ENCODE measurements at places on chromosomes 3 and 15. TPM values are rescaled to one million over a fixed set of nuclear protein-coding genes. Genes with fewer than 3 reads are reported as not detected.

RAMAC gene
- 41.9 TPM for total RNA-seq

EXD1 gene
- total RNA-seq, result not detected

CMTM7 gene
- total RNA-seq, result 7.5 TPM

DNA sequence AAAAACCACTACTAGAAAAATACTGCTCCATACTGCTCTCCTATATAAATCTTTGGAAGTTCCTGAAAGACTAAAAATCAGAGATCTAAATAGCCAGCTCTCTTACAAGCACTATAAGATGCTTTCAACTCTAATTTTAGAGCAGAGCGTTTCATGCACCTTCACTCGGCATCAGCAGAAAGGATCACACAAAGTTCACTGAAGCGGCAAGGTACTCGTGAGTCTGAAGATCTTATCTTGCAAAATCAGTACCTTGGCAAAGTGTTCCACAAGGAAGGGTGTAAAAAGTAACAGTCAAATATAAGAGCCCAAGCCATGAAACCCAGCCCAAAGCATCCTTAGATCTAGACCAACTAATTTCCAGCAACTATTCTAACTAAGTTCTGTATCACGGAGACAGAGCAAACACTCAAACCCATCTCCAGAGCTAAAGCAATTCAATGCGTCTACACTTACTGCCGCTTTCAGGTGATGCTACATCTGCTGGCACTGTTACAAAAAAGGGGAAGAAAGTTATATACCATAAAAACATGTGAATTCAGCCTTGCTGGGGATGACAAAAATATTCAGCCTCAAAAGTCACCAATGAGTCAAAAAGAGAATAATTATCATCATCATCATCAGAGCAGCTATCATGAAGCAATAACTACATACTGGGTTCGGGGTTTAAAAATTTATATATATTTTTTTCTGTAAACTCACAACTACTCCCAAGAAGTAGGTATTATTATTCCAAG lies 16.3 kb downstream of the VPS39 start:
- DNase-seq, result no peak

DNA sequence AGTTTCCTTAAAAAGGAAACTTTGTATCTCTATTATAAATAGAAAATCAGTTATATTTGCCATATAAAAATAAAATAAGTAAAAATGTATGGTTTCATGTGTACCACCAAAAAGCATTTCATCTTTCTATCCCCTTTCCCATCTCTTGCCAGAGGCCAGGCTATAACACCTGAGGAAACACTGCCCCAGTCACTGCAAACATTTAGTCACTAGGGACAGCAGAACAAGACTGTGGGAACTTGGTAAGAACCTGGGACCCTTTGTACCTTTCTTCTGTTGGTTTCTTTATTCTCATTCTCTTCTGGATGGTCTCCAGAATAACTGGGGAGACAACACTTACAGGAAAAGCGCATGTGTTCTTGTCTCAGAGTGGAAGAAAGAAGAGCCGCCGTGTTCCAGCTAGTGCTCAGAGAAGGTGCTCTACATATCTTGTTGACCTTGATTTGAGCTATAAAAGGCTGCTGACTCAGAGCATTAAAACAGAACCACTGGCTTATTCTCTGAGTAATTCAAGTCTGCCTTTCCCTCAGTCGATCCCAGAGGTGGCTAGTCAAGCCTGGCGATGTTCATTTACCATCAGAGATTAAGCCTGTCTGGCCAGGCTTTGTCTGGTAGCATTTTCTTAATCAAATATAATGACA lies 361.6 kb downstream of the RBMS3 start:
- peak; percentile 94 for DNase-seq

GRCh38 chr3:135623558-135623957 lies 342.0 kb upstream of the PPP2R3A start:
- DNase-seq, result no peak
